ENCODE measurements at places on chromosomes 16 and 17. TPM values are rescaled to one million over a fixed set of nuclear protein-coding genes. Genes with fewer than 3 reads are reported as not detected.

Gene ASGR1
- 6.5 TPM for polyA plus RNA-seq

Gene TAT
- 0.05 TPM for polyA plus RNA-seq

Gene PERCC1
- not detected for polyA plus RNA-seq

Gene TM4SF5
- not detected for polyA plus RNA-seq

- DNase-seq = no peak
Measured at GRCh38 chr16:86642087-86642486, 63.7 kb downstream of the FOXL1 start.

DNA sequence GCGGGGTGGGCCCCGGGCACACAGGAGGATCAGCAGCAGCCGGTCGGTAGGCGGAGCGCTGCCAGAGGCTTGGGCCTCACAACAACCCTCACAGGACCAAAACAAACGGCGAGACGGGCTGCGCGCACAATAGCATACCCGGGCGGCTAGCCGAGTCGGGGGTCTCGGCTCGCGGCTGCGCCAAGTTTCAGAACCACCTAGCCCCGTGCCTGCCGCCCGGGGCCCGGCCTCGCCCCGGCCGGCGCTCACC, 732 bp downstream of the ULK2 start:
- DNase-seq = peak; percentile 50

Gene ETV4
- 6.1 TPM for polyA plus RNA-seq

DNA sequence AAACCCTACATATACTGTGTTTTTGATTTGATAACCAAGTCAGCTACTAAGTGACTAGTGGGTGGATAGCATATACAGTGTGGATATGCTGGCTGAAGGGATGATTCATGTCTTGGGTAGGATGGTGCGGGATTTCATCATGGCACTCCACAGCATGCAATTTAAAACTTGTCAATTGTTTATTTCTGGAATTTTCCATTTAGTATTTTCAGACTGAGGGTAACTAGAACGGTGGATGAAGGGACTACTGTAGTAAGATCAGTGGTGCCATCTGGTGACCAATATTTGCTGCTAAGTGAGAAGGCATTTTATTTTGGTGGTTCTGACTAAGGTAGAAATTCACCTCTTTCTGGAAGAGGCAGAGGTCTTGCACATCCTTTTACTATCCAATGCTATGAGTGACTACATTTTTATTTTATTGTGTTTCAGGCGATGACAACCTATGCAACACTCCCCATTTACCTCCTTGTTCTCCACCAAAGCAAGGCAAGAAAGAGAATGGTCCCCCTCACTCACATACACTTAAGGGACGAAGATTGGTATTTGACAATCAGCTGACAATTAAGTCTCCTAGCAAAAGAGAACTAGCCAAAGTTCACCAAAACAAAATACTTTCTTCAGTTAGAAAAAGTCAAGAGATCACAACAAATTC, 3.1 kb downstream of the CDC6 start:
- peak; percentile 65 for DNase-seq

Gene SPOP
- polyA plus RNA-seq = 52.4 TPM

DNA sequence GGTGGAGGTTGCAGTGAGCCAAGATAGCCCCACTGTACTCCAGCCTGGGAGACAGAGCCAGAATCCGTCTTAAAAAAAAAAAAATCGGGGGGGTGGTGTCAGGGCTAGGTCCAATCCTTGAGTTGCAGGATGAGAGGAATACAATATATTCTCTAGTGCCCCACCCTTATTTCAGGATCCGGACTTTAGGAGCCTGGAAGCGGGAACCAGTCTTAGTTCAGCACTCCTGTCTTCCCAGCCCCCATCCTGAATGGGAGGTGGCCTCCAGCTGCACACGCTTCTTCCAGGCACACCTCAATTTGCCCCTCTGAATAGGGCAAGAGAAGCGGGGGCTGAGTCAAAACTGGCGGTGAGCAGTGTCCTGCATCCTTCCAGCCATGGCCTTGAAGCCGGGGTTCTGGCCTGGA, 1.6 kb downstream of the FHOD1 start:
- DNase-seq = no peak

Gene AATK
- polyA plus RNA-seq = 8.4 TPM

Gene TBC1D3B
- polyA plus RNA-seq = 6.1 TPM

Gene SGCA
- 259 TPM for polyA plus RNA-seq

GRCh38 chr16:16182918-16183317, 40.4 kb downstream of the ABCC6 start:
- DNase-seq = no peak

Gene HSBP1
- polyA plus RNA-seq = 130 TPM

DNA sequence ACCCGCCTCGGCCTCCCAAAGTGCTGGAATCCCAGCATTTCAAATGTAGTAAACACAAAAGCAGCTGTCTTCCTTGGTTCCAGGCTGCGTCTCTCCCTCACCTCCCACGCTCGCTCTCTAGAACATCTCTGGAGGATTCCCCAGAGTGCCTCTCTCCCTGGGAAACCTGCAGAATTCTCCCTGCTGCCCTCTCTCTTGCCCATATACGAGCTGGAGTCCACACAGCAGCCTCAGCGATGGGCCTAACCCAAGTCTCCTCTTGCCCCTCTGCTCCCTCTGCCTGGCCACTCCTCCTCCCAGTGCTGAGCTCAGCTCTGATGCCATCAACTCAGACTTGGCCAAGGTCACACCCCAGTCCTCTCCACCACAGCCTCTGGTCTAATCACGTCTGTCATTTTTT, 10.6 kb downstream of the GPRC5B start:
- DNase-seq = no peak

Measured in muscle of back (tissue), 13 donors.